ENCODE measurements at places on chromosomes 7 and 10.

- no peak for DNase-seq
These were observed 61.8 kb upstream of the NRP1 start for GRCh38 chr10:33396279-33396678.

- no peak for DNase-seq
These were observed 666 bp downstream of the SVIL start for GRCh38 chr10:29634105-29634504.

- no peak for DNase-seq
These were observed 57.7 kb downstream of the MYPN start for GRCh38 chr10:68166871-68167585.

- DNase-seq: peak; percentile 42
These were observed 3.2 kb upstream of the VSIR start for GRCh38 chr10:71776481-71776925.

GRCh38 chr10:43793704-43794103, 145.0 kb upstream of the ZNF32 start:
- no peak for DNase-seq

DNA sequence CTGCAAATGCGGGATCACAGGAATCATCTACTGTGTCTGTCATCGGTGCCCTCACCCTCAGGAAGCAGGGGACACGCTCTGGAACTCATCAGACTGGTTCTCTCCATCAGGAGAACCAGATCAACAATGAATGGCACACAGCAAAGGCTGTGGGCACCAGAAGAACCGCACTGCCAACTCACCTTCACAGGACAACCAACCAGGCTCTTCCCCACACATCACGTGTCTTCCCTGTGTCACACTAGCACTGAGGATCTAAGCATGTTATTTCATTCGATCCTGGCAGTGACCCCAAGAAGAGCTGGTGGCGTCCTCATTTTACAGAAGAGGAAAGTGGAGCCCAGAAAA, 106.1 kb downstream of the TNS3 start:
- no peak for DNase-seq

GRCh38 chr7:3569643-3570042, 268.6 kb downstream of the SDK1 start:
- no peak for DNase-seq

GRCh38 chr7:11835260-11835659, 3.3 kb upstream of the THSD7A start:
- DNase-seq: peak; percentile 42

DNA sequence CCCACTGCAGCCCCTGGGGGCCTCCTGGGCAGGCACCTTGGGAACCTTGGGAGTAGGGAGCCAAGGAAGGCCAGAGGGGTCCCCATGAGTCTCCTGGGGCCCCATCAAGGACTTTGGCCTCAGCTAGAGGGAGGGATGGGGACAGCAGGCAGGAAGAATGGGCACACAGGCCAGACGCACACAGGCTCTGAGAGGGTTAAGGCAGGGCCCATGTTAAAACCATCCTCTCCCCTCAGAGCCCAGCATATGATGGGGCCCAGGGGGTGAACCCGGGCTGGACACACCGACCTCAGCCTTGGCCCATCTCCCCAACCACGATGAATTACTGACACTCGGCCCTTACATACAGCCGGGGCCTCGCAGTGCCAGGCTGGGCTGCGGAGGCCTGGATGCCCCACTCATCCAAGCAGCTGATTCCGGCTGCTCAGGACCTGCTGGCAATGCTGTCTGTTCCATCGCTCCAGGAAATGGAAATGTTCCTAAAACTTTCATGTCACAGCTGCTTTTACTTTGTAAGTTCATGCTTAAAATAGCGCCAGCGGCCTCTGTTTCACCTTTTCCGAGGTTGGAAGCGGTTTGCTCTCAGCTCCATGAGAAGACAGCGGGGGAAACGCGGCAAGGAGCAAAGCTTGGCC, 17.3 kb upstream of the INPP5A start:
- DNase-seq: no peak

All from OCI-M1 (cell line).